ENCODE measurements at places on chromosomes 4 and X.

GRCh38 chr4:155241664-155242063 is 33.2 kb downstream of the NPY2R start:
- no peak for DNase-seq

- DNase-seq, result no peak
Observed at GRCh38 chr4:183515411-183515810, 10.6 kb downstream of the ING2 start.

DNA sequence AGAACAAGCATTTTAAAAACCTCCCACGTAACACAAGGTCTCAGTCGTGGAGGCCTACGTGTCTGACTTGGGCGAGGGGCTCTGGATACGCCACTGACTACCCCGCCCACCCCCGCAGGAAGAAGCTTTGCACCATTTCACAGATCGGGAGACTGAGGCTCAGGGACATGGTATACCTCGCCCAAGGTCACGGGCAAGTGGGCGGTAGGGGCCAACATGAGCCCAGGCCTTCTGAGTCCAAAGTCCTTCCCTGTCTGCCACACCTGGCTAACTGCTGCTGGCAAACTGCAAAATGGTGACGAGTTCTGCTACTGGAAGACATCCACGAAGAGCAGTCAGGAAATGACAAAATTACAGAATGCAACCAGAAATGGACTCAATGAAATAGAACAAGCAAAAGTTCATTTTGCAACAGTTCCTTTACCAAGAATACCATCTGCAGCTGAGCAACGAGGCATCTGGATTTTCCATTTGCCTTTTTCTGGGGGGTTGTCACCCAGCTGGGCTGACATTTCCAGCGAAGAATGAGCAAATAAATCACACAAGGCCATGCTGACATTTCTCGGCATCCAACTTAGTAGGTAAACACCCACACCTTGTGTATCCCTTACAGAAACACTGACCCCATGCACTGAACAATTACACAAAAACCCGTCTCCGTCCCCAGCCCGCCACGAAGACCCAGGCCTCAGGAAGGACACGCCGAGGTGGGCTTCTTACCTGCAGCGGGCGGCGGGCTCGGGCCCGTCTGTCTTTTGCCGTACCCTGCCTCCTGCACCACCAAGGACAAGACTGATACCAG is 70.2 kb upstream of the AFAP1 start:
- no peak for DNase-seq

- DNase-seq, result no peak
Observed at GRCh38 chrX:46704767-46705386, 54.0 kb downstream of the SLC9A7 start.

GRCh38 chr4:151184523-151185458 is 85.4 kb downstream of the RPS3A start:
- DNase-seq, result no peak

GRCh38 chrX:137401092-137401491 is 164.8 kb upstream of the ZIC3 start:
- DNase-seq, result no peak

GRCh38 chrX:33183361-33183760 is 28.0 kb downstream of the DMD start:
- no peak for DNase-seq

- DNase-seq, result no peak
Observed at GRCh38 chrX:11899091-11899490, 141.1 kb downstream of the MSL3 start.

- no peak for DNase-seq
Observed at GRCh38 chr4:2049381-2049780, 9.7 kb upstream of the NAT8L start.

DNA sequence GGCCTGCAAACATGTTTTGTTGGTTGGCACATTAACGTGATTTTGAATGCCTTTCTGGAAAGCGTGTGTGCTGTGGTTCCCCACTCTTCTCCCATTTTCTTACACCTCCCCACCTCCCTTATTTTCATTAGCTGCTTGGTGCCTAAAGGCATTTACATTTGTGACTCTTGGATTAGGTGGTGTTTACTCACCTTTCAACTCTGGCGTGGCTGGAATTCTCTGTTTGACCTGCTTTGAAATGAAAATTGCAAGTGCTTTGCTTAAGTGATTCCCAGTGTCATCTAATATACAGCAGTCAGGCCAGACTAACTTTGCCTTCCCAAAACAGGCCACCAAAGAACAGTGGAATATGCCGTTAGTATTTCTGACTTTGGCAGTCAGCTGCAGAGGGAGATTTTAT is 80.5 kb downstream of the NHSL2 start:
- no peak for DNase-seq

DNA sequence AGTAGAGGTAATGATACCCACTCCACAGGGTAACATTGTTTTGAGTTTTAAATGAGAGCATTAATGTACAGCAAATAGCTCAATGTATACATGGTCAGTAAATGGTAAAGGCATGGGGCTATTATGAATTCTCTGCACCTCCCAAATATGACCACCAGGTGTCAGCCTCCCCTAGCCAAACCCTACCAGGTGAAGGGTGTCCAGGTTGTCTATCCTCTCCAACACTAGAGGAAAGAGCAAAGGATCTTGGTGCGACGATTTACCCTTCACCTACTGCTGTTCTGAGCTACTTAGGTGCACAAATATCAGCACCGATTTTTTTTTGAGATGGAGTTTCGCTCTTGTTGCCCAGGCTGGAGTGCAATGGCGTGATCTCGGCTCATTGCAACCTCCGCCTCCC is 26.5 kb upstream of the XIAP start:
- DNase-seq, result no peak

- no peak for DNase-seq
Observed at GRCh38 chr4:26692014-26692726, 108.3 kb downstream of the TBC1D19 start.

DNA sequence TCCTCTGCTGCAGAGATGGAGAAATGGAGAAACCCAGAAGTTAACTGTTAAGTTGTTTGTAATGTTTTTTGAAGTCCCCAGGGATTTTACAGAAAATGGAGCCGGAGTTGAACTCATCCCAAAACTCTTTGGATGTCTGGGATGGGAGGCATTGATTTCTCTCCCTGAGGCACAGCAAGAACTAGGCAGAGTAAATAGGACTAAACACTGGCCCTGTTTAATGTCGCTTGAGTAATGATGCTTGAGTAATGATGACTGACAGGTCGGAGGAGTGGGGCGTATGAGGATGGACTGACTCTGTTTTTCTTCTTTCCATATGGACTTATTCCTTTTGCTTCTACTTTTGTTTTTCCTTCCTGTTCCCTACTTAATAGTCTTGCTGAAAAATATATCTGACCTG is 69.9 kb downstream of the ARHGAP10 start:
- DNase-seq, result no peak

DNA sequence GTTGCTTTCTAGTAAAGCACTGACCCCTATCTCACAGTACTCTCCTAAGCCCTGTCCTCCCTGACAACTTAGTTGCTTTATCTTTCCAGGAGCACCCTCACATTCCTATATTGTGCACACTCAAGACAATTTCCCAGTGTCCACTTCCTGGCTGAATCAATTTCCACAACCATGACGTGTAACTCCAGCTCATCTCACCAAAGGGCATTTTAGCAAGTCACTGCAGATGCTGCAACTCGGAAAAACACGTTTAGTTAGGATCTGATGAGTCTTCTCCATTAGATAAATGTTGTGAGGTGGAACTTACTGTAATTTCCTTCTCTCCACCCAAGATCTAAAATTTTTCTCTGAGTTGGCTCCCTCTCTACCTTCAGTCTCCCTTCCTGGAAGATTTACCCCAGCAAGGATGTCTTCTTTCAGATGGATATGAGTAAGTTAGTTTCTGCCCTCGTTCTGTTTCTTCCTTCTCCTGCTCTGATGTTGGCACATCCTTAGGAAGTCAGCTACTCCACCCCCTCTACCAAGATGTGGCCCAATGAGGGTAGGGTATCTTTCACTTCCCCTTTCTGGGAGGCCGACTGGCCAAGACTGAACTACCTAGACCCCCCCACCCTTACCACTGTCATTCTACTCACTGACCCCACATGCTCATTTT is 28.8 kb upstream of the IL13RA1 start:
- no peak for DNase-seq

DNA sequence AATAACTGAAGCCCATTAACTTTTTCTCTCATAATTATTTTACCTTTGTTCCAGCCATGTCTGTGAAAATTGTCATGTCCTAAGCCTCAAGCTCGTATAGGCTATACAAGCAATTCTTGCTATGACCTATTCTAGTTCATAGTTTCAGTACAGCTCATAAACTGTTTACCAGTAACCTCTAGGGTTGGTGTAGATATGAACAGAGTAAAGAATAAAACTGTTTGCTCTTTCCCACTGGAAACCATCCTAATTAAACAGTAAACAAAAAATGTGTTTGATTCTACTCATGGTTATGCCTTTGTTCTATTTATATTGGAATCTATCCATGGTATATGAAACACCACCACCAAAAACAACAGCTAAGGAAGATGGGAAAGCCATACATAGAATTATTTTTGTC is 1444.0 kb upstream of the PCDH7 start:
- no peak for DNase-seq

DNA sequence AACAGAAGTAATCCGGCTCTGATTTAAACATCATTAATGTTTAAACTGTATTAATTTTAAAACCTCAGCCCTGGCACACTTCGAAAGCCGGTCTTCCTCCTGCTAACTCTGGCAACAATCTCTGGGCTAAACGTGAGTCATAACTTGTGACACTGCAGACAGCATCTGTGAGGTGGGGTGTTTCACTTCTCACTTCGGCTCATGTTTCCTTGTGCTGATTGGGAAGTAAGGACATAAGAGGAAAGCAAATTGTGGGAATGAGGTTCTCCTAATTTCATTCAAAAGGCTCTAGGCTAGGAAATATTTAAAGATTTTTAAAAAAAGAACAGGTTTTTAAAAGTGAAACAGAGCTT is 139.9 kb upstream of the USP9X start:
- DNase-seq, result no peak

DNA sequence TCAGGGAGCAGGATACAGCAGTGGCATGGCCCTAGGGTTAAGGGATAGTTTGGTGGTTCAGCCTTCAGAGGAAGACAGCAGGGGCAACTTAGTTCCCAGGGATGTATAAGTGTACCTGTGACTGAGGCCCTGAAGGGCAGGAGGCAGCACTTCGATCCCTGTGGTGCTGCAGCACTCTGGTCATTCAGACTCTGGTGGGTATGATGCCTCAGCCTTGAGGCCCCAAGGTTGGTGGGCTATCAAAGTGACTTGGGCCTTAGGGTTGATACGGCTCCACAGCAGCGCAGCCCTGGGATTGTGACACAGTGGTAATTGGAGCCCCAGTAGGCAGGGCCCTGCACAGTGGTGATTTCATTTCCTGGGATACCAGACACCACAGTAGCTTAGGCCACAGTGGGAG is 1703.1 kb downstream of the PCDH7 start:
- DNase-seq, result no peak

DNA sequence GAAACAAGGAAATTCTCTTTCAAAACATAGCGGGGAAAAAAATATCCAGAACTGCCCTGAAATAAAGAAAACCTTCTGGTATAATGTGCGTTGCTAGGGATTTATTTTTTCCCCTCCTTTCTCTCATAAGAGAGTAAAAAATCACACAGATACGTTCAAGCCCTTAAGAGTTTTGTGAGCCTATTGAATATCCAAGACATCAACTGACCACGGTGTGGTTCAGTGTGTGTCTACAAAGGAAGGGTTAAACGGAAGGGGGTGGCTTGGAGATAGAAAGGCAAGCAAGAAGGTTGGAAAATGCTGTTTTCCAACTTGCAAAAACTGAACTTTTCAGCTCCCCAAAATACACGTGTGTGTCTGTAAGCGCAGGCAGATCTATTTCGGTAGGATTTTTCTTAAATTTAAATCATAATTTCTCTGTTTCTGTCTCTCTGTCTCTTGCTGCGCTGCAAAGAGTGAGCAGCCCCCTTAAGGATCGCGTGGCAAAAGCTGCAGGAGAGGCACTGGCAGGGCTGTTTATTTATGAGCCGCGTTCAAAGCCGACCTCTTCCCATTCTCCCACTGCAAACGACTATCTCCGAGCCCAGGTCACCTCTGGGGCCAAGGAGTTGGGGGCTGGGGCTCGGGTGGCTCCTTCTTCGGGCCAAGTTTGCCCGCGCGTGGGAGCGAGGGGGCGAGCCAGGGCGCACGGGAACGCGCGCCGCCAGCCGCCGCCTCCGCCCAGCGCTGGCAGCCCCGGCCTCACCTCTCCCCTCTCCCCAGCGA is 492 bp upstream of the SLIT2 start:
- no peak for DNase-seq

- no peak for DNase-seq
Observed at GRCh38 chr4:181877329-181877848, 365.8 kb upstream of the TENM3 start.

GRCh38 chr4:145878501-145879435 is 59.9 kb downstream of the ZNF827 start:
- no peak for DNase-seq

- no peak for DNase-seq
Observed at GRCh38 chrX:47293106-47293505, 60.3 kb downstream of the USP11 start.

- DNase-seq, result no peak
Observed at GRCh38 chr4:74504212-74504611, 59.3 kb downstream of the AREG start.

DNA sequence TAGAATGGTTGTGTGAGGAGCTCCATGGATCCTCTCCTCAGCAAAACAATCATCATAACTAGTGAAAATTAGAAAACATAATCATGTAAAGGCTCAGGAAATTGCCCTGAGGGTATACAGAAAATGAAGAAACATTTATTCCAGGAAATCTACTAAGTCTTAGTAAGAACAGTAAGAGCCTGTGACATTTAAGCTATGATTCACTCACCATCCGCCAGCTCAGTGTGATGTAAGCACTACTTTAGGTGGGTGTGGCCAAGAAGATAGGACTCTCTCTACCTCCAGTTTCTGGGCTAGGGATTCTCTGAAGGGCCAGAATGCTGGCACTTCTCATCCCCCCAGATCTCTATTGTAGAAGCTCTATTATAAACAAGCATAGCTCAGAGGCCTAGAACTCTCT is 147.5 kb downstream of the DLG3 start:
- DNase-seq, result no peak

DNA sequence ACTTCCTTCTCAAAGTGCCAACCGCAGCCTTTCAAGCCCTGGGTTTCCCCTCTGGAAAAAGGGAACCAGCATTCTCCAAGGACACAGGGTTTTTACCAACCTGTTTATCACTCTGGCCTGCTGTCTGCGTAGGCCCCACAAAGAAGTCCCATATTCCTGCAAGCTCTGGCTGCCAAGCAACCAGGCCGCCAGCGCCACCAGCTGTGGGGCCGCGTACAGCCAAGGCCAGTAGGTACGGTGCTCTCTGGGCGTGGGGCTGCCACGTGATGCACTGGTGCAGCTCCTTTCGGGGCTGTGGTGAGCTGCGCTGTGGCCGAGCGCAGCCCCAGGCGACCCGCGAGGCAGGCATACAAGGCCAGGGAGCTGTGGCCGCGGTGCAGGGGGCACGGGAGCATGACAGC is 22.1 kb downstream of the LUZP4 start:
- DNase-seq, result no peak

GRCh38 chrX:17923546-17923945 is 62.4 kb upstream of the RAI2 start:
- no peak for DNase-seq

- no peak for DNase-seq
Observed at GRCh38 chr4:100547541-100548199, 29.8 kb upstream of the EMCN start.

All from GOT3 (cell line).